Right renal pelvis (tissue), 4 donors: ENCODE measurements at places on chromosomes 3 and 15. TPM values are rescaled to one million over a fixed set of nuclear protein-coding genes. Genes with fewer than 3 reads are reported as not detected.

GRCh38 chr3:172448661-172449465 is 607 bp upstream of the GHSR start:
- no peak for DNase-seq

DNA sequence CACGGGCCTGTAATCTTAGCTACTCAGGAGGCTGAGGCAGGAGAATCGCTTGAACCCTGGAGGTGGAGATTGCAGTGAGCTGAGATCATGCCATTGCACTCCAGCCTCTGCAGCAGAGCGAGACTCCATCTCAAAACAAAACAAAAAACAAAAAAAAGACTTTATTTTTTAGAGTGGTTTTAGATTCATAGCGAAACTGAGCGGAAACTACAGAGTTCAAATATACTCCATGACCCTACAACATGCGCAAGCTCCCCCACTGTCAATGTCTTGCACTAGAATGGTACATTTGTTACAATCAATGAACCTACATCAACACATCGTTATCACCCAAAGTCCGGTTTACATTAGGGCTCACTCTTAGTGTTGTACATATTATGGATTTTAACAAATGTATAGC is 2.2 kb upstream of the CRTAP start:
- DNase-seq, result no peak

GRCh38 chr15:93261845-93262244 is 172.8 kb upstream of the RGMA start:
- no peak for DNase-seq

DNA sequence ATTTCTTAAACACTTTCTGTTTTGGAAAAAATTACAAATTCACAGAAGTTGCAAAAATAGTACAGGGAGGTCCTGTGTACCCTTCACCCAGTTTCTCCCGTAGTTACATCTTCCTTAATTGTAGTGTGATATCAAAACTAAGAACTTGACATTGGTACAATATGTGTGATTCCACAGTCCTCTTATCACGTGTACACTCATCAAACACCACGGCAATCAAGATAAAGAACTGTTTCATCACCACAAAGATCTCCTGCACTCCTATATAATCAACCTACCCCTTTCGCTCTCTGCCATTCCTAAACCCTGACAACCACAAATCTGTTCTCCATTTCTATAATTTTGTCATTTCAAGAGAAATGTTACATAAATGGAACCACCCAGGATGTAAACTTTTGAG is 31.4 kb downstream of the POMGNT2 start:
- no peak for DNase-seq

GRCh38 chr3:147900851-147901250 is 491.7 kb downstream of the ZIC1 start:
- no peak for DNase-seq

DNA sequence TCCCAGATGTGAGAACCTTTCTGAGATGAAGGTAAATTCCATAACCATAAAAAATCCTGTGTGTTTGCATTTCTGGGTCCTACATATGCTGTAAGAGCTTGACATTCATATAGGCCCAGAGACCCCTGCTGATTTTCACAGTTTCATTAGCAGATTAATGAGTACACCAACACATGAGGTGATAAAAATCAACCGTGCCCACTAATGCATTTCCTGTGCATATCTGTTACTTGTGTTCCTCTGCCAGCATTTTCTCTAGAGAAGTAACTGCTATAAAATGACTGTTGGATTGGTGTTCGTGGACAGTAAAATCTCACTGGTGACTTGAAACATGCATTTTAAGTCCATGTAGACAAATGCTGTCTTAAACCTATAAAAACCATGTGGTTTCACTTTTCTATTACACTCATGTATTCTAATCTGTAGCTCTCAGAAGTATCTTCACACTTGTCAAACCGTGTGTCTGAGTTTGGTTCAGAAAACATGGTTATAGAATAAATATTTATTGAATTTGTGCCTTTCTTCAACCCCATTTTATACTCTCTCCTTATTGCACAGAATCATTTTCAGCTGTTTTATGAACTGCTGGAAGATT is 14.6 kb downstream of the MAP2K5 start:
- DNase-seq, result no peak

DNA sequence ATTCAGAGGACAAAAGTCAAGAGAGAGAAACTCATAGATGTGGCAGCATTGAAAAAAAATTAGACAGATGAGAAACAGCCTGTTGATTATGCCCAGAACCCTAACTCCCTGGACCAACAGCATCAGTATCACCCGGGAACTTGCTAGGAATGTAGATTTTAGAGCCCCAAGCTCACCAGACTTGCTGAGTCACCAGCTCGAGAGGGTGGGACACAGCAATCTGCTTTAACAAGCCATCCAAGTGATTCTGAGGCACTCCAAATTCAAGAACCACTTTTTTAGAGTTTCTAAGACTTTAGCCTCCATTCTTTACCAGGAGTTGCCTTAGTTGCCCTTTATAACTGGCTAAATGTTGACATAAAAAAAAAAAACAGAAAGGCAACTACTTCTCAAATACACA is 70.9 kb downstream of the CGGBP1 start:
- no peak for DNase-seq

DNA sequence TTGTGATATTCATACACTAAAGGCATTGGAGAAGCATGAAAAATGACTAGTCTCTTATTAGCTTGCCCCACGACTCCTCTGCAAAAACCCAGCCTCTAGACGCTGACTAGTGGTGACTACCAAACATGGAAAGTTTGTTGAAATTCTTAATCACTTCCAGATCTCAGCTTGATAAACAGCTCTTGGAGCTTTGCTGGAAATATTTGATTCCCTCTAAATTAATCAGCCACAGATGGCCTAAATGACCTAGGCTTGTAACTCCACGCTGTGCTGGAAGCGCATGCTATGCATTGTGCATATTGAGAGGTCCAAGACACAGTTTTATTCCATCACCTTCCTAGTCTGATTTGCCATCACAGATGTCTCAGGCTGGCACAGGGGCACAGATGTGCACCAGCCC is 244.7 kb upstream of the ST8SIA2 start:
- DNase-seq, result no peak

DNA sequence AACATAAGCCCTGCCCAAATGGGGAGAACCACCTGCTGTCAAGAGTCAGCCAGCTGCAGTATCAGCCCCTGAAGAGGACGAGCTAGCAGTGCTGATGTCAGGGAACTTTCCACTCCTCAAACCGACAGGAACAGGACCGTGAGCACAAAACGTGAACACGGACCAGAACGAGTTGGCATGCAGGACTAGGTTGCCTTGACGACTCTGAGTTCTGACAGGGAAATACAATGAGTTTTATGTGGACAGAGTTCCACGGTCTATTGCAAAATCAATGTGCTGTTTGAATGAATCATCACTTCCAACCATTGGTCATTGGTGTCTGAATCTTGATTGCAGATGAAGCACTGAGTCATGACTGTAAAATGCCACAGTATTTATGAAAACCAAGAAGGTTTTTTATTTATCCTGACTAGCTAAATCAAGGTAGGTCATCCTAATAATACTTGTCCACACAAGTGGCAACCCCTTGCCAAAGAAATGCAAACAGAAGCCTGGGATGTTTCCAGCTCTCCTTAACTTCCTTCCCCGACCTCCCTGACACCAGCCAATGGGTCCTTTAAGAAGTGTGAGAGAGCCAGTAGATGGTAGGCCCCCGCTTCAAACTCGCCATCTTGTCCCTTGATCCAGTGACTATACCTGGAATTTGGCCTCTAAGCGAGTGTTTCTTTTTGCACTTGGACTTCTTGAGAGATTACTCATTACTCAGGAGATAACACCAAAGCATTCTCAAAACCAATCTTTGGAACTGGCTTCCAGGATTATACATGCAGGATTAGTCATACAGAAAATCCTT is 119.6 kb downstream of the ASB7 start:
- no peak for DNase-seq

SENP8 gene
- 6.2 TPM for polyA plus RNA-seq

KBTBD13 gene
- polyA plus RNA-seq, result 0.06 TPM

- DNase-seq, result no peak
These were observed 576.2 kb upstream of the KCNMB2 start for GRCh38 chr3:177960014-177960413.

IGSF11 gene
- polyA plus RNA-seq, result 4.3 TPM

GRCh38 chr15:92107510-92107909 is 254.0 kb downstream of the SLCO3A1 start:
- DNase-seq, result no peak

GMNC gene
- 5.3 TPM for polyA plus RNA-seq

GRCh38 chr3:129462361-129462968 is 22.4 kb downstream of the IFT122 start:
- no peak for DNase-seq

GRCh38 chr3:105722943-105723556 is 145.8 kb downstream of the CBLB start:
- DNase-seq, result no peak

DNA sequence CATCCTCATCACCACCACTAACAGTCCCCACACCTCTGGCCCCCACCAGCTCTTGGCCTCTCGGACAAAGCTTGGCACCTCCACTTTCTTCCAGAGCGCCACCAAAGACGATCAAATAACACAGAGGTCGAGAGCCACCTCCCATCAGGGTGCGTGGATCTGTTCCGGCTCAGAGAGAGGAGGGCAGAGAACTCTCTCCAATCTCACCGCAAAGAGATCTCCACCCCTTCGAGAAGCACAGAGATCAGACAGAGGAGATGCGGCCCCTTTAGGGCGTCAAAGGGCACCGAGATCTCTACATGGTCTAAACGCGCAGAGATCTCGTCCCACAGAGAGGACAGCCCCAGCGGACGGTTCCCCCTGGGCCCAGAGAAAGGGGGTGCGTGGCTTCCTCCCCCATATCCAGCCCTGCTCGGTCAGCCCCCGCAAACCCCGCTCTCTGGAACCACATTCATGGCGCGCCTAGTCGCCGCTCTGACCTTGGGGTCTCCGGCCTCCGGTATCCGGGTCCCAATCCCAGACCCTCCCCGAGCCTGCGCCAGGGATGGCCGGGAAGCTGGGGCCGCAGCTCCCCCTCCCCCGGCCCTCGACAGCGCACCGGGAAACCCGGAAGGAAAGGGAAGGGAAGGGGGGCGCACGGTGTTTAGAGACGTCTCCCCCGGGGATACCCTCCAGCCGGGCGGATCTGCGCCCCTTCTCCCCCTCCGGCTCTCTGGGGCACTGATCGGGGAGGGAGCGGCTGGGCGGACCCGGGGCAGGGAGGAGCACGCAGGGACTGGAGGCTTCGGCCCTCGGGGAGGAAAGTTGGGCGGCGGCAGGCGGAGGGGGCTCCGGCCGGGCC is 608 bp downstream of the SCN5A start:
- no peak for DNase-seq

GOLGA8K gene
- polyA plus RNA-seq, result 1.3 TPM

- no peak for DNase-seq
These were observed 56.3 kb upstream of the PSMD6 start for GRCh38 chr3:64079369-64080150.

DNA sequence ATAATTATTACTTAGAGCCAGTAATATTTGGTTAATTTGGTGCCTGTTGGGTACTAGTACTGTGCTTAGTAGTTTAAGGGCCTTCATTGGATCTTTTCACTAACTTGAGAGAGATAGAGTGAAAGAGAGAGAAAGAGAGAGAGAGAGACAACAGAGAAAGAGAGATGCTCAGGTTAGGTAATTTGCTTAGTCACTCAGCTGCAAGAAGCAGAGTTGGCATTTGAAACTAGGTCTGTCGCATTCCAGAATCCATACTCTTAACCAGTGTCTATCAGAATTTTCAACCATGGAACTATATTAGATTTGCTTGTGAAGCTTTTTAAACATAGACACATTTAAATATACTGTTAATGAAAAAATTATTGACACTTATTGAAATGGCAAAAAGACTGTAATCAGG is 31.1 kb upstream of the NUDT16 start:
- DNase-seq, result no peak

DNA sequence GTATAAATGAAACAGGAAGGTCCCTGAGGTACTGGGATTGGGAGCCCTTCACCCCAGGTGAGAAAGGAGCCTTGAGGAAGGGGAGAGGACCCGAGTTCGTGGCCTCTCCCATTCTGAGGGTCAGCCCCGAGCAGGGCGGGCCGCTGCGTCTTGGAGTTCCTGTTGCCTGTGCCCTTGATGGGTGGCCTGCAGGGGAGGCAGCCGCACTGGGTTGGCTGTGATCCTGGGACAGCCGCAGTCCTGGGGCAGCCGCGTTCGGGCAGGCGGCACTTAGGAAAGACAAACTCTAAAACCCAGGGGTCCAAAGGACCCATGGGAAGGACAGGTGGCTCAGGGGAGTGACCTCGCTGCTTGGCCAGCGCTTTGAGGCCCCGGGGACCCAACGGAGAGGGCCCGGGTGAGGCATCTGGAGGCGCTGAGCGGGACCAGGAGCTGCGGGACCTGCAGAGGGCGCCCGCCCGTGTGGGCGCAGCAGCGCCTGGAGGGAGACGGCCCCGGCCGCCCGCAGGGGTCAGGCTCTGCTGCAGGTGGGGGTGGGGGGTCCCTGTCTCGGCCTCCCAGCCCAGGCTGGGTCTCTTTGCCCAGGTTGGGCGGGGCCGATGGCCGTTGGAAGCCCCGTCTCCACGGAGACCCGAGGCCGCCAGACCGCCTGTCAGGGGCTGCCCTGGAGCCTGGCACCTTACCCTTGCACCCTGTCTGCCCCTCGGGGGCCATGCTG is 65.1 kb downstream of the HMCES start:
- DNase-seq, result no peak

GOLGA8B gene
- polyA plus RNA-seq, result 89.2 TPM

DNA sequence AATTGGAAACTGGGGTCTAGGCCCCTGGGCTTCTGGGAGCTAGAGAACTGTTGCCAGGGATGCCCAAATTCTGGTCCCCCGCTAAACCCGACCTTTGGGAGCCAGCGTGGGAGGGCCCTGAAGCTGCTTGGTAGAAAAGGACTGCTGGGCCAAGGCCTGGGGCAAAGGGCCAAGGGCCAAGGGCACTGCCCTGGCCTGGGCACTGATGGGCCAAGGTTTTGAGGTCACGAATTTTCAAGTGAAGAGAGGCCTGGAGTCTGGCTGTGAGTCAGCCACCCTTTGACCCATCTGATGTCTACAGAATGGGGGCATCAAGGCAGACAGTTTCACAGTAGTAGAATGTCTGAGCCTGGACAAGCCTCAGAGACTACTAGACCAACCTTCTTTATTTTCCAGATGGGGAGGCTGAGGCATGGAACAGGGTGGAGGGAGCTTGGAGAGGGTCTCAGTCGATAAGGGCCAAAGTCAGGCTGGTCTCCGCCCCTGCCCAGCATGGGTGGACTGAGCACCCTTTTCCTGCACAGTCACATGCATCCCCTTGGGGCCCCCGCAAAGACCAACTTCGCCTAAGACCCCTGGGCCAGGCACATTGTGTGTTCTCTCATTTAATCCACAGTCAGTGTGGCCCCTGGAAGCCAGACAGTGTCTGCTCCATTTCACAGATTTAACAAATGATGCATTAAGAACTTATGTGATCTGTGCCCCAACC is 66.3 kb downstream of the ATP2B2 start:
- no peak for DNase-seq

- no peak for DNase-seq
These were observed 6.6 kb upstream of the TTLL3 start for GRCh38 chr3:9803494-9803893.

- no peak for DNase-seq
These were observed 23.2 kb upstream of the LCTL start for GRCh38 chr15:66588971-66589370.

SPINT1 gene
- polyA plus RNA-seq, result 70.1 TPM
